Stimulated activated CD4-positive, alpha-beta T cell treated with anti-CD3 and anti-CD28 coated beads, Interleukin-4, amount 100 ng/mL, for 24 hours (primary cell): ENCODE measurements at places on chromosomes 6 and 20.

- DNase-seq = no peak
Observed at GRCh38 chr6:139402876-139403386, 28.5 kb upstream of the CITED2 start.

DNA sequence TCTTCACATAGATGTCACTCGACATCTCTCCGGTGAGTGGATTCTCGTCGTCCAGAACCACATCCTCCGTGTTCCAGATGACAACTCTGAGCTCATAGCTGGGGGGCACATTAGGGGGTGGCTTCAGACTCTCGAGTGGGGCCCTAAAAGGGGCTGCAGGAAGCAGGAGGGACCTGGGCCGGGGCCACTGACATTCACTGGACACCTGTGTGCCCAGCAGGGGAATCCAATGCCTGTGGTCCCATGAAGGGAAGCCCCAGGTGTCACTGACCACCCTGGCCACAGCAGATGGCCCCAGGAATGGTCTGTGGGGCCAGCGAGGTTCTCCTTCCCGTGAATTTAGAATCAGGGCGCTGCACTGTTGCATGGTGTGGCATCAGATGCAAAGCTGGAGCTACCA, 18.7 kb downstream of the ERGIC3 start:
- DNase-seq = no peak

- no peak for DNase-seq
Observed at GRCh38 chr6:135188718-135189117, 7.6 kb downstream of the MYB start.

DNA sequence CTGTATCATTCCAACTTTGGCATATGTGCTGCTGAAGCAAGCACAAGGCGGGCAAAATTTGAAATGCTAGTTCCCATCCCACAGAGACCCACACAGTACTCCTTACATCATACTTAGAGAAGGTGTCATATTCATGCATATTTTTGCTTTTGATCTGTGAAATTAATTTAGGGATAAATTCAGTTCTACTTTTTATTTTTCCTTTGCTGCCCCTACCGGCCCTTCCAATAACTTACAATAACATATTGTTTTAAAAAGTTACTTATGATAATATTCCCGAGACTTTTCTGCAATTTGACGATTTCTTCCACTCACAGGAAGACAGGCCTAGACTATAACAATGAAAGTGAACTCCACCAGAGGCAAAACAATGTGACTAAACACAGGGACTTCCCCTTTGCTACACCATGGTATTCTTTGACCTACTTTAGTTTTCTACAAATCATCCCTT, 35.0 kb downstream of the SESN1 start:
- peak; percentile 24 for DNase-seq

DNA sequence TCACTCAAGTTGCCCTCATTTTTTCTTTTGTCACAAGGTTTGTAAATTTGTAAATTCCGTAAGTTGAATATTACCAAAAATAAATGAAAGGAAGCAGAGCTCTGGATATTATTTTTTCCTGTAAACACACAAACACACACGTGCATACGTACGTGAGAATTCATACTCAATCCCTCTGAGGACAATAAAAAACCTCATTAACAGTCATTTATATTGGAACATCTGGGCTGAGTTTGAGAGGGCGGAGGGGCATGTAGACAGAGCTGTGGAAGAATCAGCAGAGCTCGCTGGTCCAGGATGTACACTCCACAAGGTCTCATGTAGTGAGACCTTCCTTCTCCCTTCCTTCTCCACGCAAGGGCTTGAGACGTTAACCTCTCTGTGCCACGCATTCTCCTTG, 24.2 kb upstream of the DOK5 start:
- no peak for DNase-seq

- no peak for DNase-seq
Observed at GRCh38 chr6:135087403-135087802, 32.8 kb upstream of the HBS1L start.

DNA sequence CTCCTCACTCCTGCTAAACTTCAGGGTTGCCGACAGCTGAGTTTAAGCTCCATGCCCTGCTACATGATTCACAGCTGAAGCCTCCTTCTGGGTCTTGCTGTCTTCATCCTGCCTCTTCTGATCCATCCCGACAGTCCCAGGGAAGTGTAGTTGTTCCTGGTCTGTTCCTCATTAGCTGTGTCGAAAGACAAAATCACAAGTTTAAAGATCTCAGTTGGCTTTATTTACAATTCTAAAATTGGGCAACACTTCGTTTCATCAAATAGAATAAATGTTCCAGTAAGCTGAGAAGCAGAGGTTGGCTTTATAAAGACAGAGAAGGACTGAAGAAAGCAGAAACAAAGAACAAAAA, 4.1 kb upstream of the SLC2A10 start:
- no peak for DNase-seq

GRCh38 chr6:156687789-156688619, 89.2 kb upstream of the ARID1B start:
- DNase-seq = no peak

DNA sequence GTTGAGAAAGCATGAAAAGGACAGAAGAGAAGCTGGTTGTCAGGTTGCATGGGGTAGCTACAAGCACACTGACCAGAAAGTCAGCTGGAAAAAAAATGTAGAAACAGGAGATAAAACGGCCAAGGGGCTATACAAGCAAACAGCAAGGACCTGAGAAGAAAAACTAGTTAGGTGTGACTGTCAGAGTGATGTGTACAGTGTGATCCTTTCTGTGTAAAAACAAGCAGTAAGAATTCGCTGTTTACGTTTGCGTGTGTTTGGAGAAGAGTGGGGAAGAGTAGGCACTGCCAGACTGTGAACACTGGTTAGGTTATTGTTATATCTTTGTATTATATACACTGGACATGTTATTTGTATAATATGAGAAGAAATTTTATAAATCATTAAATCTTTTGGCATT, 28.1 kb downstream of the PTPN1 start:
- DNase-seq = no peak

DNA sequence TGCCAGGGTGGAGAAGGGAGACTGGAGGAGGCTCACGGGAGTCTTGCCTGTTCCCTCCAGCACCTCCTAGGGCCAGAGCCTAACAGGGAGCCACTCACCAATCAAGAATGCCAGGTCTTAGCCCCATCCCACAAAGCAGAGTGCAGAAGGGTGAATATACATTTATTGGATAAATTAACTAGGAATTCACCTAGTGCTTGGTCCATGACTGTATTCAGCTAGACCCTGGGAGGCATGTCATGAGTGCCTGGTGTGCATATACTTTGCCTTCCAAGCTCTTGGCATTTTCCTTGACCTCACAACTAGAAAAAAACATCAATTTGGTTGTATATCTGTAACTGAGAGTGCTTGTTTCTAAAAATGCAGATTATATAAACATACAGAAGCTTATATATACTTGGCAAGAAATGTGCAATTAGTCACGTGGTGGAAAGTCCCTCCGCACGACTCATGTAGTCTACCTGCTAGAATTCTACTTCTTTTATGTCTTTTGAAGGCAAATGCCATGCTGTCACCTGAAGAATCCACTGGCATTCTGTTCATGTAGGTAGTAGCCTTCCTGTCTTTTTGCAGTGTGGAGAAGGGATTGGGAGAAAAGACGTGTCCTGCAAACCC, 991.0 kb downstream of the KIF16B start:
- no peak for DNase-seq

GRCh38 chr6:83470001-83470400, 39.1 kb upstream of the ME1 start:
- DNase-seq = no peak

GRCh38 chr6:64679416-64679815, 1027.6 kb downstream of the EYS start:
- no peak for DNase-seq

DNA sequence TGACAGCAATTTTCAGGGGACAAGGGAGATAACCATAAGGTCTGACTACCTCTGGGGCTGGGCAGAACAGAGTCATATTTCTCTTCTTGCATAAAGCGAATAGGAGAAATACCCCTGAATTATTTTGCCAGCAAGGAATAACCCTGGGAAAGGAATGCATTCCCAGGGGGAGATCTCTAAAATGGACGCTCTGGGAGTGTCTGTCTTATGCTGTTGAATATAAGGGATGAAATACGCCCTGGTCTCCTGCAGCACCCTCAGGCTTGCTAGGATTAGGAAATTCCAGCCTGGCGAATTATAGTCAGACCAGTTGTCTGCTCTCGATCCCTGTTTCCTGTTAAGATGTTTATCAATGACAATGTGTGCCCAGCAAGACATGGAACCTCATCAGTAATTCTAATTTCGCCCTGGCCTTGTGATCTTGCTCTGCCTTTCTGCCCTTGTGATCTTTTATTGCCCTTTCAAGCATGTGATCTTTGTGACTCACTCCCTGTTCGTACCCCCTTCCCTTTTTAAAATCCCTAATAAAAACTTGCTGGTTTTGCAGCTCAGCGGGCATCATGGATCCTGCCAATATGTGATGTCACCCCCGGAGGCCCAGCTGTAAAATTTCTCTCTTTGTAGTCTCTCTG, 221.6 kb upstream of the HS3ST5 start:
- DNase-seq = no peak

GRCh38 chr6:16760516-16761470, at the start of gene ATXN1:
Gene ATXN1 (minus strand): TSS chr6:16761460.
- DNase-seq = peak; percentile 47

DNA sequence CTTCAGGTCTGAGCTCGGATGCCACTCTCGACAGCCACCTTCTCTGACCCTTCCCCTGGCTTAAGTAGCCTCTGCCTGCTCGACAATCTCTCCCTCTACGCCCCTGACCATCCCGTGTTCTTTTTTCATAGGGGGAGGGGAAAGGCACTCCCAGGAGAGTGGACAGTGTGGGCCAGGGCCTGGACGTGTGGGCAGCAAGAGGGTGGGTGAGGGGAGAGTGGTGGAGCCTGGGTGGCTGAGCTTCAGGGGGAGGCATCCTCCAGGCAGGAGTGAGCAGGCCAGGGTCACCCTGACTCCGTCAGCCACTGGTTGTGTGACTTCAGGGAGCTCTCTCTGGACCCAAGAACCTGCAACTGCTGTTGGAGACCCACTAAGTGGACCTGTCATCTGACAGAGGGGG, 92.7 kb downstream of the CEBPB start:
- DNase-seq = no peak

DNA sequence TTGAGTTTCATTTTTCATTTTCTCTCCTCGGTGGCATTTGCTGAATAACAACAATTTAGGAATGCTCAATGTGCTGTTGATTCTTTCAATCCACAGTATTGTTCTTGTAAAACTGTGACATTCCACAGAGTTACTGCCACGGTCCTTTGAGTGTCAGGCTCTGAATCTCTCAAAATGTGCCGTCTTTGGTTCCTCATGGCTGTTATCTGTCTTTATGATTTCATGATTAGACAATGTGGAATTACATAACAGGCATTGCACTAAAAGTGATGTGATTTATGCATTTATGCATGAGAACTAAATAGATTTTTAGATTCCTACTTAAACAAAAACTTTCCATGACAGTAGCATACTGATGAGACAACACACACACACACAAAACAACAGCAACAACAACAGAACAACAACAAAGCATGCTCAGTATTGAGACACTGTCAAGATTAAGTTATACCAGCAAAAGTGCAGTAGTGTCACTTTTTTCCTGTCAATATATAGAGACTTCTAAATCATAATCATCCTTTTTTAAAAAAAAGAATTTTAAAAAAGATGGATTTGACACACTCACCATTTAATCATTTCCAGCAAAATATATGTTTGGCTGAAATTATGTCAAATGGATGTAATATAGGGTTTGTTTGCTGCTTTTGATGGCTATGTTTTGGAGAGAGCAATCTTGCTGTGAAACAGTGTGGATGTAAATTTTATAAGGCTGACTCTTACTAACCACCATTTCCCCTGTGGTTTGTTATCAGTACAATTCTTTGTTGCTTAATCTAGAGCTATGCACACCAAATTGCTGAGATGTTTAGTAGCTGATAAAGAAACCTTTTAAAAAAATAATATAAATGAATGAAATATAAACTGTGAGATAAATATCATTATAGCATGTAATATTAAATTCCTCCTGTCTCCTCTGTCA, 88.1 kb downstream of the SNAP25 start:
- DNase-seq = no peak

GRCh38 chr20:49620364-49621240, 52.7 kb upstream of the PTGIS start:
- peak; percentile 17 for DNase-seq

DNA sequence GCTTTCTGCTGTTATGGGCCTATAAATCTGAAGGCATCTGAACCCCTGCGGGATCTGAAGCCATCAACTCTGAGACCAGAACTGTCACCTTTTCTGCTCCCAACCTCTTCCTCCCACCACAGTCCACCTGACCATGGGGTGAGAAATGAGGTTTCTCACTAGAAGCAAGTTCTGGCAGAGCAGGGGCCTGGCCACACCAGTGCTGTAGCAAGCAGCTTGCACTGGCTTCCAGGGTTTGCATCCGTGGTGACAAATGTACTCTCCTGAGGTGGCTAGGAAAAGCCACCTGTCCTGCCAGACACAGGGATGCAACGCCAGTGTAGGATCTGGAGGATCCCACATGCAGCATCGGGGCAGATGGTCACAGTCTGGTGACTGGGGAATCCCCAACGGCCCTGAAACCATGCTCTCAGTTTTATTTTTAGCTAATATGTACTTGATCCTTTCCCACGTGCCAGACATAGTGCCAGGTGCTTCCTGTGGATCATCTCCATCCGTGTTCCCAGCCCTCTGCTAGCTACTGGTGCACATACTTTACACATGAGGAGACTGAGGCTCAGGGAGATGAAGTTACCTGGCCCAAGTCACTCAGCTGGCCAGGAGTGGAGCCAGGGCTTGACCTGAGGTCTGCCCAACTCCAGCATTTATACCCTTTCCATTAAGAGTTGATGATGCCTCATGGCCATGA, 122.1 kb upstream of the SPACA1 start:
- no peak for DNase-seq

DNA sequence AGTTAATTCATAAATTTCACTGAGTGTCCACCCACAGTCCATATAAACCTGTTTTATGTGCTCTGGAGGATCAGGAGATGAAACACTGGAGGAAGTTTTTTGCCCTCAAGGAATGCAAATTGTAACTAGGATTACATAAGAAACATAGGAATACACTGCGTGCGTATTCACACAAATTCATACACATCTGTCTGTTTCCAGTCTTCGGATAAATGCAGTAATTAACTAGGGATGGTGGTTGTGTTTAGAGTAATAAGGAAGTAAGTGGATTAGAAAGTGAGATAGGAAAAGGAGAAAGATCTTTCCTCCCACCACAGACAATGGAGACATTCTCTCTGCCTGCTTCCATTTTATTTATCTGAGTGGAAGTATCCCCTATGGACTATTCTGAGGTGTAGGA, 35.7 kb upstream of the POPDC3 start:
- no peak for DNase-seq

DNA sequence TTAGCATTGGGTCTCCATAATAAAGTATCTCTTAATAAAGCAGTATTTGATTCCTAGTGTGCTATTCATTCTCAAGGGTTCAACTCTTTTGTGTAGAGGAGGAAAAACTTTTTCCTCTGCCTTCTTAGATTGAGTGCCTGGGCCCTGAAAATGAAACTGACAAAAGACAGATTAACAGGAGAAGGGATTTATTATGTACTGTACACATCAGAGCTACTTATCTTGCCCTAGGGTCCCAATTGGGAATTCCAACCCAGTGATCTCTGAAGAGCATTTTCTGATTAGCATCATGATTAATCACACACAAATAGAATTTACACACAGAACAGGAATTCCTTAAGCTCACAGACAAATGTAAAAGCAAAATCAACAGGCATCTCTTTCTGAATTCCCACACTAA, 128.9 kb downstream of the CD164 start:
- no peak for DNase-seq

- DNase-seq = no peak
Observed at GRCh38 chr20:17957505-17958363, 10.9 kb downstream of the SNX5 start.

GRCh38 chr6:170314983-170315382, 8.4 kb downstream of the FAM120B start:
- no peak for DNase-seq

GRCh38 chr6:118606268-118606667, 45.1 kb downstream of the CEP85L start:
- no peak for DNase-seq
